ENCODE measurements at places on chromosomes 6 and 20.
A peak's percentile ranks its signal among the peaks of the same experiment; 100 is the strongest.

DNA sequence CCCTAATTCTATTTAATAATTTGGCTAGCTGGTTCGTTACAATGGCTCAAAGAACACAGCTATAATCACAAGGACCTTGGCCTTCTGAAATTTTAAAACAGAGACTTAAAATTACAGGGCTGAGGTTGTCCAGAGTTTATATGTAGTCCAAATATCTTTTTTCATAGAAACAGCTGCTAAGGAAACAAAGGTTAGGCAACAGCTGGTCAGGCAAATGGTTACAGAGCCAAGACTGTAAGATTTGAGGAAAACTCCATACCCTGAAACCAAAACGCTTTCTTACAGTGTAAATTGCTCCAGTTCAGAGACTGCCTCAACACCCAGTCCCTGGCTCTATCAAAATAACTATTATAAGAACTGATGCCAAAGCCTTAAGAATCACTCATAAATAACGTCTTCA is 9.7 kb upstream of the ARHGAP18 start:
- no peak for DNase-seq

- DNase-seq = peak; percentile 83
These were observed 2.0 kb downstream of the FOXQ1 start for GRCh38 chr6:1313767-1314503.

- peak; percentile 27 for DNase-seq
These were observed 9.7 kb downstream of the NOL7 start for GRCh38 chr6:13624871-13625288.

- DNase-seq = no peak
These were observed 179.0 kb upstream of the MAP3K7 start for GRCh38 chr6:90765895-90766294.

DNA sequence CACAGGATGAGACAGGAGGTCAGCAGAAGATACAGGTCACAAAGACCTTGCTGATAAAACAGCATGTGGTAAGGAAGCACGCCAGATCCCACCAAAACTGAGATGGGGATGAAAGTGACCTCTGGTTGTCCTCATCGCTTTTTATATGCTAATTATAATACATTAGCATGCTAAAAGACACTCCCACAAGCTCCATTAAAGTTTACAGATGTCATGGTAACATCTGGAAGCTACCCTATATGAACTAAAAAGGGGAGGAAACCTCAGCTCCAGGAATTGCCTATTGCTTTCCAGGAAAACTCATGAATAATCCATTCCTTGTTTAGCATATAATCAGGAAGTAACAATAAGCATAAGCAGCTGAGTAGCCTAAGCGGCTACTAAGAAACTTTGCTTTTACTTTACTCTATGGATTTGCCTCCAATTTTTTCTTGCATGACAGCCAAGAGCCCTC is 8.4 kb upstream of the RIN2 start:
- DNase-seq = no peak

DNA sequence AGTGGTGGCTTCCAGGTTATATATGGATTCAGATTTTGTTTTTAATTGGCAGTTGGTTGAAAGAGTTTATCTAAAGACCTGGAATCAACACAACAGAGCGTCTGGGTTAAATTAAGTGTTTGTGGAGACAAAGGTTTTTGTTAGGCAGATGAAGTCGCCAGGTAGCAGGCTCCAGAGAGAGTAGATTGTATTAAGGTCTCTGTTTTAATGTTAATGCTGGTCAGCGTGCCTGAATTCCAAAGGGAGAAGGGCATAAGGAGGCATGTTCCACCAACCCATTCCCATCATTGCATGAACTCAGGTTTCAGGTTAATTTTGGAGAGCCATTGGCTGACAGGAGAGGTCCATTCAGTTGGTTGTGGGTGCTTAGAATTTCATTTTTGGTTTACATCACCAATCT is 744.1 kb upstream of the GJE1 start:
- DNase-seq = no peak

DNA sequence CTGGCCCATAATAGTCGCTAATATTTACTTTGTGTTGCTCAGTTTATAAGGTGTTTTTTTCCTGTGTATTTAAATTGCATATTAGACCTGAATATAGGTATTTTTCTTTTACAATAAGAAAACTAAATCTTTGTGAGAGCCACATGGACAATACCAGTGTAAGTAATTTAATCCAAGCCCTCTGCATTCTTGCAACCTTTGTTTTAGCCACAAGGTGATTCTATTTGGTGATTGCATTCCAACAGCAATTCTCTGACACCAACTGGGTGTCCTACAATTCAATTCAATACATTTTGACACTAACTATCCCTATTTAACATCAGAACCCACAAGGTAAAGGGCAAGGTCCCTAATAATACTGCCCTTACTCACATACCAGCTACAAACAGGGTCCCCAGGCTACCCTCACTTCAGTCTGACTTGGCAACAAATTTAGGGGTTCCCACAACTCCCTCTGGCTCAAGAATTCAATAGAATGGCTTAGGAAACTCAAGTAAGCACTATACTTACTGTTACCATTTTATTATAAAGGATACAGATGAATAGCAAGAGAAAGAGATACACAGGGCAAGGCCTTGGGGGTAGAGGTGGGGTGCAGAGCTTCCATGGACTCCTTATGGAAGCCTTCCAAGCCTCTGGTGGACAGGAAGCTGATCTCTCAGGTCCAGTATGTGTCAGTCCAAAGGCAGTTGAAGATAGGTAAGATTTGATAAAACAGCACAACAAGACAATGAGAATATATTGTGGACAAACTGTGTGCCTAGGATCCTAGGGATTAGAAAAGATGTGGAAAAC is 169.3 kb downstream of the CD83 start:
- no peak for DNase-seq

GRCh38 chr20:17026346-17026745 is 200.5 kb upstream of the PCSK2 start:
- no peak for DNase-seq

- DNase-seq = no peak
These were observed 49.1 kb downstream of the FAM120B start for GRCh38 chr6:170355661-170356060.

- no peak for DNase-seq
These were observed 64.6 kb upstream of the TPD52L1 start for GRCh38 chr6:125088963-125089362.

- no peak for DNase-seq
These were observed 135.9 kb upstream of the SOX4 start for GRCh38 chr6:21457647-21458046.

GRCh38 chr20:5642155-5642981 is 107.8 kb upstream of the SHLD1 start:
- no peak for DNase-seq

DNA sequence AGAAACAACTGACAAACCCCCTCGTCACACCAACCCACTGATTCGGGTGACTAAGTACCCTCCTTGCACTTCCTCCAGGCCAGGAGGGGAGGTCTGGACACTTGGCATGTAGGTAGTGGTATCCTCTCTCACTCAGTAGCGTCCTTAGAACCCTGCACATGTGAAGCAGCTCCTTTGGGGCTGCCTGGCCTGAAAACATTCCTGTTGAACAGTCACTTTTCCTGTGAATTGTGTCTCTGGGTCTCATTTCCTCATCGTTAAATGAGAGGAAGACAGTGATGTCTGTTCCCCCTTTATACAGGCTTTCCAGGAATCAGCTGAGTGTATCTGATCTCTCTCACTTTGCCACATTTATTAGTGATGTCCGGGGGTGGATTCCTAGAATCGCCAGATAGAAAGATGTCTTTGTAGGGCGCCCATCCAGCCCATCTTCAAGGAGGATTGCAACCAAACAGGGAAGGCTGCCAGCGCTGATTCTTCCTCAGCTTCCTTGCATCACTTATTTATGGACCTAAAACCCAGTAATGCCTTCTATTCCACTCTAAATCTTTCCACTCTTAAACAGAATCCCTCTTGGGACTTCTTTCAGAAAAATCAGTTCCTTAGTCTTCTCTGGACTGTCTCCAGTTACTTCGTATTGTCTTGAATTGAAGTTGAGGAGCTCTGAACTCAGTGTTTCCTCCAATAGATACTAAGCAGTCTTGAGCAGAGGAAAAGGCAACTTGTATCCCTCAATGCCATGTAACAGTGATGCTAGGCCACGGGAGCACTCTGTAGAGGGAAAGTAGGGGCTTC is 9.4 kb upstream of the POPDC3 start:
- DNase-seq = no peak

DNA sequence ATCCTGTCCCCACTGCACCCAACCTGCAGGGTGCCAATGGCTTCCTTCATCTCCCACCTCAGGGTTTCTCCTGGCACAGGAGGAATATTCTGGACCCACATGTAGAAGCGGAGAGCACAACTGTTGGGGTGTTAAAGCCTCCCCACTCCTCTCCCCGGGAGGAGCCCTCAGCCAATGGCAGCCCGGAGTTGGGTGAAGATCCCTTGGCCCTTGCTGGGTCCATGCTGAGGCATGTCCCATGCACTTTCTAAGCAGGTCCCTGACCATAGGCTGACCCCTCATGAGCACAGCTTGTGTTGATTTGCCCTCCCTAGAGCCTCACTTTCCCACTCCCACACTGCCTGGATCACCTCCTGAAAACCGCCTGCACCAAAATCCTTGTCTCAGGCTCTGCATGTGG is 97.2 kb upstream of the PMEPA1 start:
- no peak for DNase-seq

DNA sequence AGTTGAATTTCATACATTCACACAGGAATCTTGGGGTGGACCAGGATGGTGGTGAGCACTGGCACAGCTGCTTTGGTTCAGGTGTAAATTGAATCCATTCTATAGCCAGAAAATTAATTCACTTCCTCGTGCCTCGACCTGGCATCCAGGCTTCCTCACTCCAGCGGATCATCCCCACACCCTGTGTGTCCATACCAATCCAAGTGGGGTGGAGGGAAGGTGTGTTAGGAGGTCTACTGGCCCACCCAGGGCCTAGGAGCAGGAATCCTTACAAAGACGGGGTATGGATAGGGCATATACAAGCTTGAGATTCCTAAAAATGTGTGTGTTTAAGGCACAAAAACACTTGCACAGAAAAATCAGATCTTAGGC is 81.8 kb upstream of the SLC24A3 start:
- no peak for DNase-seq

DNA sequence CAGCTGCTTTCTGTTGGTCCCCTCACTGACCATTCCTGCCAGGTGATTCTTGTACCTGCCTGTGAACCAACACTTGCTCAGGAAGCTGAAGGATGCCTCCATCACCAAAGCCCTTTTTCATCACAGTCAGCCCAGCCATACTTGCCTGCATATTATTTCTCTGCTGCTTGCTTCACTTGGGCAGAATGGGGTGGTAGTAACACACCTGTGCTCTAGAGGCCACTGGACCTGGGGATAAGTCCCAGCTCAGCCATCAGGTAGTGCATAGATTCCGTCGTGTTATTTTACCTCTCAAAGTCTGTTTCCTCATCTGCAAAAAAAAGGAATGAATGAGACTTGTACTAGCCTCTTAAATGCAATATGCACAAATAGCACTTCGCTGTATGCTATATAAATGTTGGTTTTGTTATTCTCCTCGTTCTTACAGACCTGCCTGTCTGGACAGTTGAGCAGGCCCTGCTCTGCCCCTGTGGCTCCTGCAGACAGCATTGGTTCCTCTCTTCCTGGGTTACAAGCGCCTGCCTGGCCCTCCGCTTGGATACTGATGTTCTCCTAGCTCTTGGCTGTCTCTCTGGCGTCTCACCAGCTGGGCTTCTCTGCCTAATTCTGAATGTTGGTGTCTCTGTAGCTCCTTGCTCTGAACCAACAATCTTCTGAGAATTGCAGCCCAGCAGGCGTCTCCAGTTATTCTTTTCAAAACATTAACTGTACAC is 151.8 kb downstream of the UNC5CL start:
- DNase-seq = no peak

DNA sequence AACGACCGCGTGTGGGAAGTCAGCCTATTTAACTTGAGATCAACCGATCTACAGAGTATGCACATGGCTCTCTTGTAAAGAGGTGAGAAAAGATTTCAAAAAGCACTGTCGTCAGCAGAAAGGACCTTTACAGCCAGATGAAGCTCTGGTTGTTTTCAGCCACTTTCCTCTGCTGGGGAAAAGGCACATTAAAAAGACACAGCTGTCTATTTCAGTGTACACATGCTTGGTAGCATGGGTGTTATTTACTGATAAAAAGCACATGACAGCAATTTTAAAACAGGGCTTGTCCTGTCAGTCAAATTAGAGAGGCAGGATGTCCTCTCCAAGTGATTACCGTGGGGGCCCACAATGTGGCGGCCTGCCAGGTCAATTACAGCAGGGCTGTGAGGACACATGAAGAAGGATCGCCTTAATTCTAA is 188.9 kb downstream of the PRKN start:
- DNase-seq = peak; percentile 14

DNA sequence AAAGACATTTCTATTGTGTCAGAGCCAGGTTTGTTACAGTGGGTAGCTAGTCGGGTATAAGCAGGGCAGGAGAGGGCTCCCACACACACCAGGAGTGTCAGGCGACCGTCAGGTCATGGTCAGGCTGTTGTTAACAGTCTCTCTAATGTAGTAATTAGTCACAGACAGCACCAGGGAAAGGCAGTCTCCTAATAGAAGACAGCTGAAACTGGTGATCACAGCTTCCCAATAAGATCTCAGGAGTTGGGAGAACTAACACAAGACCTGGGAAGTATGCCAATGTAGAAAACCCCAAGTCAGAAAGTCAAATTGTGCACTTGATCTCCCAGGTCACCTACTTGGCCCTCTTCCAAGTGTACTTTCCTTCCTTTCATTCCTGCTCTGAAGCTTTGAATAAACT is 53.0 kb upstream of the GPR6 start:
- peak; percentile 8 for DNase-seq

- DNase-seq = no peak
These were observed 101.2 kb downstream of the PXDC1 start for GRCh38 chr6:3650076-3650958.

DNA sequence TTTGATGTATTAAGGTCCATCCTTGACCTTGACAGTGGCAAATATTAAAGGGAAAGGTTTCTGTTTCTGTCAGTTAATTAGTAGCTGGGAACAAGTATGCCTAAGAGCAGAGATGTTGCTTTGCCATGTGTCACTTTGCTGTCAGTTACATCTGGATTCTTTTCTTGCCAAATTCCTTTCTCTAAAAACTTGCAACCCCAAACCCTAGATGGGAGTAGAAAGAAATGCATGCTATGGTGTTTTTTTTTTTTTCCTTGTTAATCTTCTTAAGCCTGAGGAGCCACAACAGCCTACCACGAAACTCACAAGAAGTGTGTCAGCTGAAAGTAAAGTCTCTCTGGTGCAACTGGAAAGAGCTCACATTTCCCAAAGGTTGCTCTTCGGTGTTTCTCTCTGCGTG is 18.0 kb upstream of the CLDN20 start:
- no peak for DNase-seq

DNA sequence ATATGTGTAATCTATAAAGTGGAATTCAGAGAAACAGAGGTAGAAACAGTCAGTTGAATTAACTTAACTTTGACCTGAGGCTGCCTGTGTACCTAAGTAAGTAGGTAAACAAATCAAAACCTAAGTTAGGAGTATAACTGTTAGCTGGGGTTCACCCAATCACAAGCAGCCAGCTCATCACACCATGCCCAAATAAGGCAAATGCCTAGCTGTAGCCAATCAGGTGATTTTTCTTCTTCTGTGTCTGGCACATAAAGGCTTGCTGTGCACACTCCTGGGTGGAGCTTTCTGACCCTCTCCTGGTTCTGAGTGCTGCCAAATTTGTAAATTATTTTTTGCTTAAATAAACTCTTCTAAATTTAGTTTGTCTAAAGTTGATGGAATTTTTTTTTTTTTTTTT is 54.7 kb upstream of the TRIM39 start:
- DNase-seq = no peak
